ENCODE measurements at places on chromosomes 1 and 21. TPM values are rescaled to one million over a fixed set of nuclear protein-coding genes. Genes with fewer than 3 reads are reported as not detected.

GRCh38 chr1:53454019-53454418 lies 5.2 kb upstream of the DMRTB1 start:
- no peak for DNase-seq

- DNase-seq = no peak
Measured at GRCh38 chr1:55318116-55318817, 103.1 kb upstream of the USP24 start.

DNA sequence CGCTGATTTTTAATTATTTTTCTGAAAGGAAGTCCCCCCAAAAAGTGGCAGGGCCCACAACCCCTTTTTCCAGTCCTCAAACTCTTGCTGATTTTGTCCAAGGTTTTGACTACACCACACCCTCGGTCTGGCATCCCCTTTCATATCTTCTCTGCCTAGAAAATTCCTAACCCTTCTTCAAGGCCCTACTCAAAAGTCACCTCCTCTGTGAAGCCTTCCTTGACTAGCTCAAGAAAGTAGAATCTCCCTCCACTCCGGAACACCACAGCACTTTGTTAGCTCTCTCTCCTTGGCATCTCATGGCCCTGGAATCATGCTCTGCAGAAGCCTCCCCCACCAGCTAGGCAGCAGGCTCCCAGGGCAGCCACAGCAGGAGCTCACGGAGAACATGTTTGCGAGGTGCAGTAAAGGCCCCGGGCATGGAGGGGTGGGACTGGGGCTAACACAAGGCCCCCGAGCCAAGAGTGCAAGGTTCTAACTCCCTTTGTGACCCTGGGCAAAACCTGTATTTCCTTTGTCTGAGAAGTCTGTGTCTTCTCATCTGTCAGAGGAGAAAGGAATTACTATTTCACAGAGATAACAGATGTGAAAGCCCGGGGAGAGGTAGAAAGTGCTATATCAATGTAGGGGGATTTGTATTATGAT lies 17.7 kb upstream of the S100A7 start:
- DNase-seq = no peak

- no peak for DNase-seq
Measured at GRCh38 chr1:225815526-225816178, 5.7 kb downstream of the EPHX1 start.

DNA sequence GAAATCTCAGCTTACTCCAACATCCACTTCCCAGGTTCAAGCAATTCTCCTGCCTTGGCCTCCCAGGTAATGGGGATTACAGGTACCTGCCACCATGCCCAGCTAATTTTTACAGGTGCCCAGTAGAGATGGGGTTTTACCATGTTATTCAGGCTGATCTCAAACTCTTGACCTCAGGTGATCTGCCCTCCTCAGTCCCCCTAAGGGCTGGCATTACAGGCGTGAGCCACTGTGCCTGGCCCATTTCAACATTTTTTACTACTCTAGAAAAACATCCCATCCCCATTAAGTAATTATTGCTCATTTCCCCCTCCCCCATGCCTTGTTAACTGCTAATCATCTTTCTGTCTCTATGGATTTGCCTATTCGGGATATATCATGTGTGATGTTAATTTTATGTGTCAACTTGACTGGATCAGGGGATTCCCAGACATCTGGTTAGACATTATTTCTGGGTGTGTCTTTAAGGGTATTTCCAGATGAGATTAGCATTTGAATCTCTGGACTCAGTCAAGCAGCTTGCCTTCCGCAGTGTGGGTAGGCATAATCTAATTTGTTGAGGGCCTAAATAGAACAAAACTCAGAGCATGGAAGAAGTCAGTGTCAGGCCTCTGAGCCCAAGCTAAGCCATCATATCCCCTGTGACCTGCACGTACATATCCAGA lies 33.0 kb upstream of the ZBTB8B start:
- no peak for DNase-seq

DNA sequence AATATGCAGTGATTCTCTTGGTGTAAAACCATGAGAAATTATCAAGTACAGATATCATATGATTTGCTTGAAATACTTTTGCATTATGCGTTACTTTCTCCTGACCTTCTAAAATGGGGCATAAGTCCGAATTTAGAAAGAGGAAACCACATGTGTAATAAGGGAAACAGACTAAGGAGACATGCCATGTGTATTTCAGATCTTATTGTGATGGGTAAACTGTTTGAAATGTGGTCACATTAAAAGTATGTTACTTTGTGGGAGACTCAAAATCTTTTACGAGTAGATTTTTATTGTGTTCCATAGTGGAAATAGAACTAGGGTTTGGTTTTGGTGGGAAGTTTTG lies 173.0 kb downstream of the NFIA start:
- no peak for DNase-seq

DNA sequence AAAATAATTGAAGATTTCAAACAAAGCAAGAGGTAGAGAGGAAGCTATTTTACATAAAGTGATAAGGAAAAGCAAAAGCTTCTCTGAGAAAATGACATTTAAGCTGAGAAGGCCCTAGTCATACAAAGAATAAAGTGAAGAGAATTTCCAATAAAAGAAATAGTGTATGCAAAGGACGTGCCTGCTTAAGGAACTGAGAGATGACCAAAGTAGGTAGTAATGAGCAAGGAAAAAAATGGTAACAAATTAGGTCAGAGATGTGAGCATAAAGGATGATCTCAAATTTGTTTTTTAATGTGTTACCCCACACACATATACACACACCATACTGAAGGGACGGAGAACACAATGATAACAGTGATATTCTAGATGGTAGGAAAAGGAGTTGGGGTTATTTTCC lies 46.4 kb downstream of the NRIP1 start:
- no peak for DNase-seq

DNA sequence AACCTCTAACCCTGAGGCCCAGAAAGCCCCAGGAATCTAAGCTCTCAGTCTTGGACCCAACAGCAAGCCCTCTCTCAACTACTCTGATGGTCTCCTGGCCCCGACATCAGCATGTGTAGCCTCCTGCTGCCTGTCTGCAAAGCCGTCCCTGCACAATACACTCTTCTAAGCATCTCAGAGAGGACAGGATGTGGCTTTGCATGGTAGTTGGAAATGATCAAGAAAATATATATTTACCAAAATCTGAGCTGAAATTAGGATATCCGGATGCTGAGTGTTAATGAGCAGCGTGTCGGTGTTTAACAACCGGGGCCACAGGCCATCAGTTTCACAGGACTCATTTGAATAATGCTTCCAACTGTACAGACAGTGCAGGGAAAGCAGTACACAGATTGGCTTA lies 59.1 kb upstream of the SIM2 start:
- DNase-seq = no peak

- DNase-seq = no peak
Measured at GRCh38 chr1:225464851-225465792, 37.3 kb upstream of the LBR start.

DNA sequence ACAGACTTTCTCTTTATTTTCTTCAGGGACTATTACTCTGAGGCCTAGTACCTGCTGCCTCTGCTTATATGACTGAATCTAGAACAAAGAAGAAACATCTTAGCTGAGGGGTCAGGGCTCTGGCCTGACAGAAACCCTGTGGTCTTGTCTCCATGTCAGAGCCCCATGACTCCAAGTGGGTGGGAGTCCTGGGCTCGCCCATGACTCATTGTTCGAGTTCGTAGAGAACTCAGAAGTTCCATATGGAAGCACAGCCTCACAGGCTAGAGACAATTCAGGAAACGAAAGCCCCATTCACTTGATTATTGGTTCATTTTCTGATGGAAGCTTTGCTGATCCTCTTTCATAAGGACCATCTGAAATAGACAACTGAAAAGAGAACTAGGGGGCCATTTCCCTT lies 73.2 kb downstream of the CD58 start:
- no peak for DNase-seq

DNA sequence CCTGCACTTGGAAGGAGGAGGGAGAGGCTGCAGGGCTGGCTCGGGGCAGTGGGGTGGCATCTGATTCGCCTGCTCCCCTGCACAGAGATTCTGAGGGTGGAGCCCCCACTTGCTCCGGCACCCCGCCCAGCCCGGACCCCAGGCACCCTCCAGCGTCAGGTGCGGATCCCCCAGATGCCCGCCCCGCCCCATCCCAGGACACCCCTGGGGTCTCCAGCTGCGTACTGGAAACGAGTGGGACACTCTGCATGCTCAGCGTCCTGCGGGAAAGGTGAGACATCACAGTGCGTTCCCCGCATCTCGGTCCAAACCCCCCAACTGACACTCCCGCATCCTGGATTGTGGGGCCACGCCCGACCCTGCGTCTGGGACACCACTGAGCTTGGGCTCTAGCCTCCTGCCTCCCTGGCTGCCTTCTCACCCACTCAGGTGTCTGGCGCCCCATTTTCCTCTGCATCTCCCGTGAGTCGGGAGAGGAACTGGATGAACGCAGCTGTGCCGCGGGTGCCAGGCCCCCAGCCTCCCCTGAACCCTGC lies 7.9 kb downstream of the ADAMTSL4 start:
- DNase-seq = no peak

- peak; percentile 48 for DNase-seq
Measured at GRCh38 chr1:110780600-110781484, 92.1 kb upstream of the CD53 start.

- DNase-seq = no peak
Measured at GRCh38 chr1:112954017-112954650, 1.9 kb downstream of the SLC16A1 start.

DNA sequence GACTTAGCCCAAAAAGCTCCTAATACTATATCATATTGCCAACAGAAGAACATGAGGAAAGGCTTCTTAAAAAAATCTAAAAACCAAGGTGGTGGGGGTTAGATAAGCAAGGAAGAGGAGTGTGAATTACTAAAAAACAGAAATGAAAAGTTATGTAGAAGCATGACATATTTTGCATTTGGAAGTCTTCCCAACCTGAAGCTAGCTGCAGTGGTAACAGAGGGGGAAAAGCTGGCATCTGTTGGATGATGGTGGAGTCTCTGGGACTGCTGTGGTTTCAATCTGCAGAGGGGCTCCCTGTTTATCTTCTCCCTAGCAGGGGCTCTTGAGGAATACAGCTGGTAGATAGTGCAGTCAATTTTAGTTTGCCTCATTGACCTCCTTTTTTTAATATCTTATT lies 249.2 kb upstream of the KIAA0040 start:
- no peak for DNase-seq

- no peak for DNase-seq
Measured at GRCh38 chr1:6303397-6304012, 42.6 kb upstream of the GPR153 start.

DNA sequence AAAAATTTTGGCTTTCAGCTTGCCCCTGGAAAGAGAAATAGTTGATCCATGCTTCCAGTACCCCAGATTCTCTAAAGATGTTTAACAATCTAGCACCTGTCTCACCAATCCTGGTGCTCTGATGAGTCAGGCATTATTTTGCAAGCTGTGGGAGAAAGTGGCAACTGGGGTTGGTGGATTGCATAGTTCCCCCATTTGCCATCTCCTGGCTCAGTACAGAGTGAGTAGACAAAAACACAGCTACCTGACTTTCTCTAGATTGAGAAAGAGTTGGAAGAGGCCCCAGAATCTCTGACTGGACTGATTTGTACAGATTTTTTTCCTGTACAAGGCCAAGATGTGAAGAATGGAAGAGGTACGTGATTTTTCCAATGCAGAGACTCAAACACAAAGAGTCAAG lies 75.1 kb upstream of the NEGR1 start:
- no peak for DNase-seq

DNA sequence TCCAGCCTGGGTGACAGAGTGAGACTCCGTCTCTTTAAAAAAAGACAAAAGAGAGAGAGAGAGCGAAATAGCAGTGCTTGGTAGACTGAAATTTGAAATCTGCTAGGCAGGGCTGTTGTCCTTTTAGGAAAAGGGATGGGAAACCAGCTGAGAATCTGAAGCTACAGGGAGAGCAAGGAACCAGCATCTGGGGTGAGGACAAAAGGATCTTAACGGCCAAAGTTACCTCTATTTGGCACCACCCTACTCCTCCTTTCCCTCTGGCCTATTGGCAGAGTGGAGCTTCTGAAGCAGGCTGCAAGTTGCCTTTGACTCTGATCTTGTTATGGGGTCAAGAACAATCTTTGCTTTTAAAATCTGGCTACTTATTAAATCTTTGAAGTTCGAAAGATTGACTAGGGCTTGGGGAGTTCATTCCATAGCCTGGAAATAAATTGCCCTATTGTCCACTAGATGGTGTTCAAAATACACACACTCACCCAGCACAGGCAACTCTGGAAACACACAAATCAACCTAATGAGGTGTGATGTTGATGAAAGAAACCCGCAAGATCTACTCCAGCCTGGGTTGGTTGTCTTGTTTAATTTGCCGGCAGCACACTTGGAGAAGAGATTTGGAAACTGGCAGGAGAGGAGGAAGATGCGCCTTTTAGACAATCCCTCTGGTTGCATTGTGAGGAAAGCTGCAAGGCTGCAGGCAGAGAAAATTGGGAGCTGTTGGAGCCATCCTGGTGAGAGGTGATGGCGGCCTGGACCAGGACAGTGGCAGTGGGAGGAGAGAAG lies 16.5 kb upstream of the PARP1 start:
- DNase-seq = no peak

FCRL5 gene
- 40.4 TPM for total RNA-seq

SIKE1 gene
- total RNA-seq = 44.2 TPM

CDA gene
- total RNA-seq = not detected

LCE3E gene
- not detected for total RNA-seq

Data from activated B cell treated with CpG ODN at 0.5 μM for 24 hours (primary cell).